ENCODE measurements at places on chromosomes 11 and 22.

DNA sequence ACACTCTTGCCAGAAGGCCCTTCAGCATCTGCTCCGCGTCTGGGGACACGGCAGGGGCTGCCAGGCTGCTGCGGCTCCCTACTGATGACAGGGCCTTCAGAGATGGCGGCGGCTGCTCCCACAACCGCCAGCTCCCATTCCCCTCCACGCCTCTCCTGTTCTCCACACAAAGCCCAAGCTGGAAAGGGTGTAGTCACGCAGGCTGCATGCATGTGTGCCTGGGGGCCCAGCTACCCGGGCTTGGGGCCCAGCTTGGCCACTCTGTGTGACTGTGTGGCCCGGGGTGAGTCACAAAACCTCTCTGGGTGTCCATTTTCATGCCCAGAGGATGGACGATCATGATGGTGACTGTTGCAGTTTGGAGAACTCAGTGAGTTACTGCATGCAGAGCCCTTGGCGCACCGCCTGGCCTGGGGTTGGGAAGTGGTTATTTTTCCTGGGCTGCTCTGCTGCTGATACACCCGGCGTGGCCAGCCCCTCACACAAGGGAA, 31.7 kb upstream of the PARVB start:
- no peak for DNase-seq

DNA sequence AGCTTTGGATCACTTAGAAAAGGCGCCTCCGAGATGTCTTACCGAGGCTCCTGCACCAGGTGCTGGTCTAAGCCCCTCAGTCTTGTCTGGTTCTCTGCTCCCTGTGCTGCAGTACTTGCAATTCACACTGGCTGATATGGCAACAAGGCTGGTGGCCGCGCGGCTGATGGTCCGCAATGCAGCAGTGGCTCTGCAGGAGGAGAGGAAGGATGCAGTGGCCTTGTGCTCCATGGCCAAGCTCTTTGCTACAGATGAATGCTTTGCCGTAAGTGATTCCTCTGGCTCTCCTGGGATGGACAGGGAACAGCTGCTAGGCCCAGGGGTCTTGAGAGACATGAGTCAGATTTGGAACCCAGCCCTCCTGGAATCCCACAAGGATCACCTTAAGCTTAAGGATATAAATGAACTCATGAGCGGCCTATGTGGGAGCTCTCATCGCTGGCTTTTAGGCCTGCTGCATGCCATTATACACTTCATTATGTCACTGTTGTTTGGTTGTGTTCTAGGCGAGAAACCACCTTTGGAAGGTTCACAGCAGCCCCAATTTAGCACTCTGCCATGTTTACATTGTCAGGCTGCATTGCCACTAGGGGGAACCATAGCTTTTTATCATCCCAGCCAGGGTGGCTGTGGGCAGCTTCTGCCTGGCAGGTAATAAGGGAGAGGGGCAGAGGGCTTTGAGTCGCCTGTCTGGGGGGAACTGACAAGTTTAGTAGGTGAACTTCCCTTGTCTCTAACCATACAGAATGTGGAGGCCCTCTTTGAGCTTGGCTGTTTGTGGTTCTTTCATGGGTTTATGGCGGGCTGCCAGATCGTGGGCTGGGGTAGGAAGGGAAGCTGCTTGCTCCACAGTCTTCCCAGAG, 8.5 kb downstream of the ACAD8 start:
- DNase-seq, result no peak

- no peak for DNase-seq
These were observed 10.0 kb upstream of the AMBRA1 start for GRCh38 chr11:46603704-46604308.

- no peak for DNase-seq
These were observed 41.4 kb downstream of the AMPD3 start for GRCh38 chr11:10496296-10496936.

DNA sequence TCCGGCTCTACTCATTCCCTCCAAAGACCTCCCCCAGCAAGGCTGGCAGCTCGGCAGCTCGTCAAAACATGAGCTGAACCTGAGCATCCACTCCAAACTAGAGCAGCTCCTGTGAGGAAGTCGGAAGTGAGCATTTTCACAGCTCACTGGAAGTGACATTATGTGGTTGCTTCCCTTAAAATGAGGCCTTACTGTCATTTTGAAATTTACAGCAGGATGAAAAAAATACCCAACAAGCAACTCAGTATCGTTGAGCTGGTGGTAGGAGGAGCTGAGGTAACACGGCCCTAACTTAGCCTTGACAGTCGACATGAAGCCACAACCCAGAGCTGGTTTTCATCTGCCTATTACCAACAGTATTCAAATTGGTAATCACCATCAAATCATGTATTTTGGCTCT, 38.0 kb upstream of the ARFGAP3 start:
- no peak for DNase-seq

All from HS-5 (cell line).